ENCODE measurements at places on chromosomes 13 and 19. TPM values are rescaled to one million over a fixed set of nuclear protein-coding genes. Genes with fewer than 3 reads are reported as not detected.

Gene ONECUT3
- total RNA-seq: not detected

Gene GATAD2A
- 161 TPM for total RNA-seq

Gene ABCA7
- 62.7 TPM for total RNA-seq

Gene ARHGEF7
- total RNA-seq: 58.7 TPM

Gene BEST2
- not detected for total RNA-seq

Gene CHERP
- 74.5 TPM for total RNA-seq

Gene CGB5
- not detected for total RNA-seq

Gene MYH14
- total RNA-seq: not detected

Gene PDE4A
- total RNA-seq: 103 TPM

Gene CELF5
- total RNA-seq: not detected

Gene SPART
- 16.3 TPM for total RNA-seq

Gene ODAD3
- total RNA-seq: 0.54 TPM

Gene ATP4A
- total RNA-seq: not detected

Gene PTH2
- not detected for total RNA-seq

Gene KLK14
- total RNA-seq: 0.61 TPM

Gene CEACAM1
- 30.0 TPM for total RNA-seq

Gene KLK15
- not detected for total RNA-seq

Gene ZNF626
- 7.9 TPM for total RNA-seq

Gene PNMA8A
- total RNA-seq: 0.29 TPM

Gene ZFR2
- total RNA-seq: 0.26 TPM

Gene PLIN4
- not detected for total RNA-seq

Data from activated CD8-positive, alpha-beta memory T cell treated with anti-CD3 and anti-CD28 coated beads, Interleukin-2, amount 10 ng/mL, durations not matched to agents 7 days and 5 days (primary cell).